ENCODE measurements at places on chromosomes 5 and 9. TPM values are rescaled to one million over a fixed set of nuclear protein-coding genes. Genes with fewer than 3 reads are reported as not detected.

Gene MYMK
- total RNA-seq, result not detected

Gene SLC36A3
- not detected for total RNA-seq

Gene STKLD1
- 0.69 TPM for total RNA-seq

Gene OR1N1
- not detected for total RNA-seq

Gene NUTM2G
- total RNA-seq, result not detected

Gene DNAH5
- total RNA-seq, result not detected

Gene IZUMO3
- not detected for total RNA-seq

Gene IER5L
- 1.5 TPM for total RNA-seq

Gene PRSS3
- not detected for total RNA-seq

Gene TCERG1
- total RNA-seq, result 93.3 TPM

Gene SLCO6A1
- total RNA-seq, result not detected

Gene SLC6A18
- not detected for total RNA-seq

Gene PCAT7
- total RNA-seq, result not detected

Gene FGF18
- not detected for total RNA-seq

Gene BTNL9
- not detected for total RNA-seq

Gene ZNG1C
- total RNA-seq, result 31.6 TPM

Gene PHF24
- not detected for total RNA-seq

Gene COL27A1
- total RNA-seq, result 4.0 TPM

Gene SPIN1
- total RNA-seq, result 20.8 TPM

Gene UNC5A
- total RNA-seq, result not detected

Gene PCDHA9
- not detected for total RNA-seq

Gene TLR4
- not detected for total RNA-seq

Gene PCDHGB6
- 0.07 TPM for total RNA-seq

Gene TRAPPC13
- total RNA-seq, result 23.2 TPM

Gene FRMPD1
- total RNA-seq, result not detected

Gene CSNK1A1
- total RNA-seq, result 165 TPM

Gene NKD2
- total RNA-seq, result 1.1 TPM
